ENCODE measurements at places on chromosomes 6 and 20. TPM values are rescaled to one million over a fixed set of nuclear protein-coding genes. Genes with fewer than 3 reads are reported as not detected.

Gene HUS1B
- total RNA-seq: 1.2 TPM

DNA sequence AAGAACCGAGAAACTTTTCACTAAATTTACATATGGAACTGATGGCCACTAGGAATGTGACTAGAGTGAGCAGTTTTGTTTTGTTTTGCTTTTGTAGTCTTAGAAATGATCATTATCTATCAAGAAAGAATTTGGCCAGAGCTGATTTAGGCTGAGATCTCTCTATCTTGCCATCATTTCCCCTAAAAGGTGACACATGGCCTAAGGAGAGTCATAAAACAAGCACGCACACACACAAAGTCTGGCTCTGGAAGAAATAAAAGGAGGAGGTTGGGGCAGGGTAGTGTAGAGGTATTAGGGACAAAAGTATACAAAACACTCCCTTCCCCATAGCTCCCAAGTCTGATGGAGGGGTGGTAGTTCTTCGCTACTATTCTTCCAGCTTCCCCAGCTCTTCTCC is 56.4 kb downstream of the RIPOR2 start:
- DNase-seq: no peak

GRCh38 chr6:22333802-22334201 is 37.0 kb upstream of the PRL start:
- no peak for DNase-seq

GRCh38 chr20:63819224-63819921 is 11.7 kb downstream of the ZBTB46 start:
- DNase-seq: peak; percentile 26

DNA sequence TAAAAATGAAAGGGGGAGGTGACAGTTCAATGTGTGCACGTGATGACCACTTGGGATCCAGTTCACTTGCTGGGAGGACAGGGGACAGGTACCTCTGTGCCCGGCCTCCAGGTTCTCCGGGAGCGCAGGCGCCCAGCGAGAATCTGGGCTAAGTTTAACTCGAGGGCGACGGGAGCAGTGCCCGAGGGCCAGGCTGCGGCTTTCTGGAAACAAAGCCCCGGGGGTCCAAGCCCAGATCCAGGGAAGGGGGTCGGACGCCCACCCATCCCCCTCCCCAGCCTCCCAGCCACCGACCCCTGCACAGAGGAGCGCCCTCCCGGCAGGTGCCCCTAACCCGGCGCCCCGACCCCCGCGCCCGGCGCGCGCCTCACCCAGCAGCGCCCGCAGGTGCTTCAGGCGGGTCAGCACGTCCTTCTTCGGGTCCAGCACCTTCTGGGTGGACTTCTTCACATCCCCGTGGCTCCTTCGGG is 405 bp downstream of the RALGAPA2 start:
- DNase-seq: peak; percentile 18

Measured in endothelial cell of umbilical vein (primary cell).